ENCODE measurements at places on chromosomes 3 and 15.

- DNase-seq = no peak
Observed at GRCh38 chr3:195760345-195761122, 39.8 kb downstream of the MUC20 start.

DNA sequence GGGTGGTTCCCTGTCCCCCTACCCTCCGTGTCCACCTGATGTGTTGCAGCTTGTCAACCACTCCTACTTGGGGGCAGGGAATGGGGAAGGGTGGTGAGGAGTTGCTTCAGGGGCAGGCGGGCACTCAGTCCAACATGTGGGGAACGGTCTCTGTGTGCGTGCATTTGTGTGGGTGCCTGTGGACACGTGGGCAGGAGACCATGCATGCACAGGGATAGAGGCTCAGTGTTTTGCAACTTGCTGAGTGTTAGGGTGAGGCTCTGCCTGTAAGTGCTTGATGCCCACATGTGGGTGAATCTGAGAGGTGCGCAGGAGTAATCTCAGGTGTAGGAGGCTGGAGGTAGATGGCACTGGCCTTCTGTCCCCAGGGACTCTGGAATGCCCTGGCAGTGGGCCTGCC, 24.4 kb upstream of the TMEM115 start:
- no peak for DNase-seq

DNA sequence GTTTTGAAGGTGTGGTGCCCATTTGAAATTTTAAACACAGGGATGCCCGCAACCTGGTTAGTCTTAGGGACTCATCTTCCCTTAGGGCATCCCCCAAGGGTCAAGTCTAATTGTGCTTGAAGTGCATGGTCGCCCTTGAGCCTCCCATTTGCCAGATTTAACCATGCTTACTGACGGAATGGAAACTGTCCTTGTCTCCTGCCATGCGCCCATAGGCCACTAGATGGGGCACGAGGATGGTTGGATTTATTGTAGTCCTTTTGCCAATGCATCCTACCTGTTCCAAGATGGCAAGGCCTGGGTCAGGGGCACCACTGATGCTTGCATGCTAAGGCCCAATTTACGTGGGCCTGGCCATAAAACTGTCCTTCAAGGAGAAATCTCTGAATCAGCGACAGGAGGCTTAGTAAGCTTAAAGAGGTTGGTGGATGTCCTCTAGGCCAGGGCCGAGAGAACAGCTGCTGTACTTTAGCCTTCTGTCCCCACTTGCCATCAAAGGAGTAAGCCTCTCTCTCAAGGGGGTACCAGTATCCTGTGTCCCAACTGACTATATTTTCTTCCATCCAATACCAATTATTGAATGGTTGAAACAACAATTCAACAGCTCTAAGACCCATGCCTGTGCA, 355.4 kb downstream of the OTOL1 start:
- peak; percentile 48 for DNase-seq

- no peak for DNase-seq
Observed at GRCh38 chr3:102573483-102574028, 138.7 kb downstream of the ZPLD1 start.

GRCh38 chr15:40349163-40349562, 1.7 kb upstream of the PHGR1 start:
- no peak for DNase-seq

DNA sequence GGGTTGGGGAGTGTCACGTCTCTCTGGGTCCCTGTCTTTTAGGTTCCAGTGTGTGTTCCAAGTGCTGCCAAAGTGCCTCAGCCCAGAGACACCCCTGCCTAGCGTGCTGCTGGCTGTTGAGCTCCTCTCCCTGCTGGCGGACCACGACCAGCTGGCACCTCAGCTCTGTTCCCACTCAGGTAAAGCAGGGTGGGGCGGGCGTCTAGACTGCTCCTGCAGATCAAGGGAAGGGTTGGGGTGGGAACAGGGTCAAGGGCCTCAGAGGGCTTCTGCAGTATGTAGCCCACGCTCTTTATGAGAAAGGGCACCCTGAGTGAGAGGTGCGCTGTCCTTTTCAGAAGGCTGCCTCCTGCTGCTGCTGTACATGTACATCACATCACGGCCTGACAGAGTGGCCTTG, 17.2 kb downstream of the ATRIP start:
- no peak for DNase-seq

GRCh38 chr3:89841041-89841440, 733.6 kb downstream of the EPHA3 start:
- DNase-seq = no peak

DNA sequence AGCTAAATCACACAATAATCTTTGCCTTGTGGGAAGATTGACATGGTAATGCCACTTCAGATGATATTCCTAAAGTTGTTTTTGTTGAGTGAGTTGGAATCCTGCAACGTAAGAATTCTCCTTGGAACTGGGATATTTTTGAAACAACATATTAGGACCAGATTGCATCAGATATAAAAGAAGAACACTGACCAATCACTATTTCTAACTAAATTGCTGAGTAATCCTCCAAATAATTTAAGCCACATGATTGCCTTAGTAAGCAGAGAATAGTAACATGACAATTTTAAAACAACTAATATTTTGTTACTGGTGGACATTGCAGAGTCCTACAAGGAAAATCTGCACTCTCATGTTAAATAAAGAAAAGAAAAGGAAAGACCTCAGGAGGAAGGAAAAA, 353.9 kb upstream of the LMCD1 start:
- DNase-seq = no peak

GRCh38 chr3:60636846-60637245, 614.4 kb downstream of the FHIT start:
- peak; percentile 68 for DNase-seq

GRCh38 chr3:171542976-171543375, 82.8 kb upstream of the TNIK start:
- DNase-seq = no peak

GRCh38 chr15:94674296-94674695, 442.9 kb downstream of the MCTP2 start:
- peak; percentile 45 for DNase-seq

DNA sequence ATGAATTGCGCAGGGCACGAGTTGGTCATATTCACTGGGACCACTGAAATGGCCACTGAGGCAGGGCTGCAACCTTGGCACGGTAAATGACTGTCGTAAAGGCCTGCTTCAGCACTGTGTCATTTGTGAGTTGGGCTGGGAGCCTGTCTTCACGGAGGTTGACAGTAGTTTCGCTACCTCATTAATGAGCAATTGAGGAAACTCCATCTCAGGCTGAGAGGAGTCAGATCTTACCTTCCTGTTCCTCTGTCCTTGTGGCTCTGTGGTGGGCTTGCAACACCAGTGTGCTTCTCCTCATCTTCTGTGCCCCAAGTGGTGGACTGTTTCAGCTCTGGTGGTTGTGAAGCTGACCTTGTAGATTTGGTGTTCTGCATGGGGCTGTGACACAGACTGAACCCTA, 80.1 kb upstream of the EIF1B start:
- no peak for DNase-seq

- DNase-seq = no peak
Observed at GRCh38 chr3:198070871-198071270, 110.9 kb downstream of the LMLN start.

GRCh38 chr3:186921578-186921977, 8.7 kb upstream of the ST6GAL1 start:
- DNase-seq = peak; percentile 24

- peak; percentile 49 for DNase-seq
Observed at GRCh38 chr3:156705761-156706616, 31.6 kb downstream of the TIPARP start.

DNA sequence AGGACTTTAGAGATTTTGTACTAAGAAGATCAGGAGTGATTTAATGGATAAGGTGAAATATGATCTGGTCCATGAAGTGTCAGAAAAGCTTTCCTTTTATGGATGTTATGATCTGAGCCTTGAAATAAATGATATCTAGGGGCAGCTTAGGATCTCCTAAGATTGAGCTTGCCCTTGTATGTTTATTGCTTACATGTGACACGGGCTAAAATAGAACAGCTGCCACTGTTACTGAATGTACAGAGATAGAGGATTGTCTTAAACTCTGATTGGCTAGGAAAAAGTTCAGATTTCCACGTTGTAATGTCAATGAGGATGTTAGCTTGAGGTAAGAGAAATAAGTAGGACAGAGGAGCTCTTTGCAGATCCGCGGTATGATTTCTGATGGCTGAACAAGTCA, 8.8 kb downstream of the FYTTD1 start:
- no peak for DNase-seq

- DNase-seq = no peak
Observed at GRCh38 chr3:37072892-37073291, 79.6 kb downstream of the MLH1 start.

DNA sequence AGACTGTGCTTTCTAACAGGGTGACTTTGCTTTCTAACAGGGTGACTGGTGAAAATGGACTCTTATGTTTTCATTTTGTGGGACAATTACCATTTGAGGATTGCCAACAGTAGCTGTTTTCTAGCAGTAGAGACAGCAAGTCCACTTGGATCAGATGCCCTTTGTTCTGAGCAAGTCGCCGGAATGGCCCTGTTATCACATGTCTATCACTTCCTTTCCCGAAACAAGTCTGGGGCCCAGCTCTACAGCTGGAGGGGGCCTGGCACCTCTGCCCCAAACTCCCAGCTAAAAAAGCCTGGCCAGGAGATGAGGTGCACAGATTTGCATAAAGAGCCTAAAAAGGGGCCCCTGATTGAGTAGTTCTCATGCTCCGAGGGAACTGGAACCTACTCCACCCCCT, 44.6 kb downstream of the THBS1 start:
- no peak for DNase-seq

DNA sequence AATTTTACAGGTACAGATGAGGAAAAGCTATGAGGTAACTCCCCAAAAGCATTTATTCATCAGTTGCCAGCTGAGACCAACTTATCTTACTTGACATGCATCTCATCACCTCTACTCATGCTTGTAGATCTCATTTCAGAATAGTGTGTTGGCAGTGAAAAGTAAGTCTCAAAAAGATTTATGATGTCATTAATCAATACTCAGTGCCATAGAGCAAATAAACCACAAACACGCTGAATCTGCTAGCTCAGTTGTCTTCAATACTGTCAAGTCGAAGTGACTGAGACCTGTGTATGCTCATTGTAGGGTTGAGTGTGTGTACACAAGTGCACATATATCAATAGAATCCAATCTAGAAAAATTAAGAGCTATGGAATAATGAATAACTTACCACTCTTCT, 413.5 kb downstream of the CNTN3 start:
- DNase-seq = no peak

GRCh38 chr3:133441867-133442270, 42.0 kb downstream of the BFSP2 start:
- DNase-seq = no peak

DNA sequence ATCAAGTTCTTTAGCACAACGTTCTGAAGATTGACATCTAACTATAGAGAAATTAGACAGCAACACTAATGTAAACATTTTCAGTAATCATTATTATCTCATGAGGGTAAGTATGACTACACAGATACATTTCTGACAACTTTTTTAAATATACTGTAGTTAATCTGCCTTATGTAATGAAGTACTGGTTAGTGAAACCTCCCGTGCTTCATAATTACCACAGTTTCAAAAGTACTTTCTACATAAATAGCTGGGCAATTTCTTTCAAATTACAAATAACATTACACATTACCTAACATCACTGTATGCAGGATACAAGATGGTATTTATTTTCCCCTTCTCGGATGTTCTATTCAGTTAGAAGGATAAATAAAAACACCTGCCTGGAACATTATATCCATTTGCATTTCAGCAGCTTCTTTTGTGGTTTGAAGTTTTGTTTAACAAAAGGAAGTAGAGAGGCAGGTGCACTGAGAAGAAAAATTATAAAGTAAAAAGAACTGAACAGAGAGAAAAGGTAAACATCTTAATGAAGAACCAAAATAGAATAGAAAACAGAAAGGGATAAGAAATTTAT, 1241.5 kb upstream of the GBE1 start:
- DNase-seq = no peak

DNA sequence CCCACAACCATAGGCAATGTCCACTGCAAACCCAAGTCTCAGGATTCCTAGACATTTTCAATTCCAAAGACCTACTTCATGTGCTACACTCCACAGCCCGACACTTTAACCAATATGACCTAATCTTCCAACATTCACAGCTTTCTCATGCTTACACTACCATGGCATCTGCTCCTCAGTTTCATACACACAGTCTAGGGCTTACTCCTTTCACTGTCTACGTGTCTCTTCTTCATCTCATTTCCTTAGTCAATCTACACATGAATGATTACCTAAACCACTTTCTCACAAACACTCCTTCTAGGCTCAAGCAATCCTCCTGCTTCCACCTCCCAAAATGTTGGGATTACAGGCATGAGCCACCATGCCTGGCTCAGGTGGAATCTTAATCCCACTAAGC, 106.3 kb downstream of the STAG1 start:
- no peak for DNase-seq

GRCh38 chr3:135163701-135164100, 368.6 kb downstream of the EPHB1 start:
- DNase-seq = no peak

GRCh38 chr15:43436395-43436794, 56.6 kb downstream of the TP53BP1 start:
- DNase-seq = no peak

- DNase-seq = no peak
Observed at GRCh38 chr3:29637068-29637467, 356.2 kb downstream of the RBMS3 start.

DNA sequence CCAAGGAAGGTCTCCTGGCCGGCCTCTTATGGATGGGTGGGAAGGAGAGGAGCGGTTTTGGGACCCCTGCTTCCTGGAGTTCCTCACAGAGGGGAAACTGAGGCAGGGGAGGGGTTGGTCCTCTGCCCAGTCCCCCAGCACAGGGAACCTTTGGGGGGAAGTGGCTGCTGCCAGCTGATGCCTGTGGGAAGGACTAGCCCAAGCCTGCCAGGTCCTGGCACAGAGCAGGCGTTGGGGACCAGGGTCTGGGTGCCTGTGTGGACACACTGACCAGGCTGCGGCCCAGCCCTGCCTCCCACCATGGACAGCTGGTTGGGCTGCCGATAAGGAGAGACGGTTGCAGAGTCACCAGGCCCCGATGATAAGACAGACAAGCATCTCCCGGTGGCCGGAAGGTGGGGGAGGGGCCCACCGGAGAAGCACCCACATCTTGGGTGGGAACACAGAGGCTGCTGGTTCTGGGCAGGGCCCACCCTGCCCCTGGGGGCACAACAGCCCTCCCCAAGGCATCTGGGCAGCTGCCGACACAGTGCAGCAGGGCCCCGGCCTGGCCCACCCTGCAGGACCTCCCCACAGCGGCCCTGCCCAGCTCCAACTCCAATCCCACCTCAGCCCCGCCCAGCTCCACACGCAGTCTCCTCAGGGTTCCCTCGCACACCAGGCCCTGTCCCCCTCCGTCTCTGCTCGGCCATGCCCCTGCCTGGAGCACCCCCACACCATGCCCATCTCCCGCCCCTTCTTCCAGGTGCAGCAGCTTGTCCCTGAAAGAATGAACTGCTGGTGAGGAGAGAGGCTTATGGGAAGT, 50.7 kb downstream of the DNAJB8 start:
- DNase-seq = no peak

- DNase-seq = no peak
Observed at GRCh38 chr3:188031121-188031520, 122.8 kb upstream of the LPP start.
